ENCODE measurements at places on chromosomes 16 and 17. TPM values are rescaled to one million over a fixed set of nuclear protein-coding genes. Genes with fewer than 3 reads are reported as not detected.

Gene GAST
- polyA plus RNA-seq: not detected

DNA sequence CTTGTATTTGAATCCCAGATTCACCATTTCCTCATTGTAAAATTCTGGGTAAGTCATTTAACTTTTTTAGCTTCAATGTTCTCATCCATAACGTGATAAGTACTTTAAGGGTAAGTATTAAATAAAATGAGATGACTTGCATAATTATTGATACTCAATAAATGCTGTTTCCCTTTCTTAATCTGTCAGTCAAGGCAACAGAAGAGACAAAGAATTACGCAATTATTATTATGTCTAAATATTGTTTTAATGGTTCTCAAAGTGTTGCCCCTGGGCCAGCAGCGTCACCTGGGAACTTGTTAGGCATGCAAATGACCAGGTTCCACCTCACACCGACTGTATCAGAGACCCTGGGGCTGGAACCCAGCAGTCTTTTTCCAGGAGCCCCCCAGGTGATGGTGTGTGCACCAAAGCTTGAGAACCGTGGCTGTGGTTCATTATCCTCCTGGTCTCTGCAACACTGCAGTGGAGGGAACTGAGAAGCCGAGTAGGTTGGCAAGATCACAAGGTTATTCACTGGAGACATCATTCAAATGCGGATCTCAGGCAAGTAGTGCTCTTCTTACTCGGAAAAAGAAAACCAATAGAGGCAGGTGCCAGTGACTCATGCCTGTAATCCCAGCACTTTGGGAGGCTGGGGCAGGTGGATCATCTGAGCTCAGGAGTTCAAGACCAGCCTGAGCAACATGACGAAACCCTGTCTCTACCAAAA lies 43.5 kb downstream of the LYRM9 start:
- no peaks in the 10 kb centered on the region for H3K27me3 ChIP-seq
- no peak overlapping the region for H3K27ac ChIP-seq
- peaks cover 3% of the 10 kb centered on the region for H3K4me1 ChIP-seq
- no peaks in the 10 kb centered on the region for H3K36me3 ChIP-seq

Gene PITPNM3
- polyA plus RNA-seq: 0.22 TPM

Gene TRIM47
- 24.9 TPM for polyA plus RNA-seq

DNA sequence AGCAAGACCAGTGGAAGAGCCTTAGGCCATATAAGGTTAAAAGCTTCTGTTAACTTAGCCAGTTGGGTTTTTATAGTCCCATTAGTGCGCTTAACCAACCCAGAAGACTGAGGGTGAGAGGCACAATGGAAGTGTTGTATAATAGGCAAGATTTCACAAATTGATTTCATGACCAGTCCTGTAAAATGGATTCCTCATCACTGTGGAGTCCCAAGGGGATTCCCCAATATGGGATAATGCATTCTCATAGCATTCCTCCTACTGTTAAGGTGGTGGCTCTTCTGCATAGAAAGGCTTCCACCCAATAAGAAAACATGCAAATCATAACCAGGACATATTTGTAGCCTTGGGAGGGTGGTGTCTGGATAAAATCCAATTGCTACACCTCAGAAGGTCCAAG lies 22.1 kb upstream of the B4GALNT2 start:
- no peak for DNase-seq
- peaks cover 21% of the 10 kb centered on the region for H3K4me1 ChIP-seq
- no peak overlapping the region for H3K27ac ChIP-seq
- no peaks in the 10 kb centered on the region for H3K36me3 ChIP-seq

DNA sequence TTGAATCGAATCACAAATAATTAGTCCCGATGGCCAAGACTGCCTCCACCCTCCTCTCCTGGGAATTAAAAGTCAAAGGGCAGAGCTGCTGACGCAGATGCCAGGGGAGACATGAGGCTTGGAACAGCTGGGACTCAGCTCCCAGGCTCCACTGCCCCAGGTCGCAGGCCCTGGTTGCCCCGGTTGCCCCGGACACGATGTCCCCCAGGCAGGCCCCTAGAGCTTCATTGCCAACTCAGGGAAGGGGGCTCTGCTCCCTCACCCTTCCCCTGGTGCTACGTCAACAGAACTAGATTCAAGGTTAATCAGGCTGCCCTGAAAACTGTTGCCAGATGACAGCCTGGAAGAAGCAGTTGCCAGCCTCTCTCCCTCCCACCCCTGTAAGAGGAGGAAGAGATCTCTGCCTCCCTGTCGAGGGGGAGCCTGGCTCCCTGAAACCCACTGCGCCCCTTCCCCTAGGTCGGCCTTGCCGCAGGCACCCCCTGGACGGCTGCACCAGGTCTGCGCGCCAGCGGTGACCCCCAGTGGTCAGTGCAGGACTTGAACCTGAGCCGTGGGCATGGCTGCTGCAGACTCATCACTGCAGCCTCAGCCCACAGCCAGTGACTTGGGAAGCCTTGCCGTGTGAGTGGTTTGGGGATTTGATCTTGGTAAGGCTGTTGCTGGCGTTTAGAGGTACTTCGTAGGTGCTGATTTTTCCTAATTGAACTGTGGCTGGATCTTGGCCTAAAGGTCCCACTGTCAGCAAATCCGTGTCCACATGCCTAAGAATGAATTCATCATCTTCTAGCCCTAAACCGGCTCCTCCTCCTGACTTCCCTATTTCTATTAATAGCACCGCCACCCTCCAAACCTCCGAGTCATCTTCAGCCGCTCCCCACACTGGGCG lies 84.1 kb upstream of the TOB1 start:
- no peaks in the 10 kb centered on the region for H3K36me3 ChIP-seq
- peak overlapping the region; percentile 96 for H3K27ac ChIP-seq
- H3K4me1 ChIP-seq: peaks cover 4% of the 10 kb centered on the region
- no peaks in the 10 kb centered on the region for H3K27me3 ChIP-seq
- peak; percentile 99 for DNase-seq

DNA sequence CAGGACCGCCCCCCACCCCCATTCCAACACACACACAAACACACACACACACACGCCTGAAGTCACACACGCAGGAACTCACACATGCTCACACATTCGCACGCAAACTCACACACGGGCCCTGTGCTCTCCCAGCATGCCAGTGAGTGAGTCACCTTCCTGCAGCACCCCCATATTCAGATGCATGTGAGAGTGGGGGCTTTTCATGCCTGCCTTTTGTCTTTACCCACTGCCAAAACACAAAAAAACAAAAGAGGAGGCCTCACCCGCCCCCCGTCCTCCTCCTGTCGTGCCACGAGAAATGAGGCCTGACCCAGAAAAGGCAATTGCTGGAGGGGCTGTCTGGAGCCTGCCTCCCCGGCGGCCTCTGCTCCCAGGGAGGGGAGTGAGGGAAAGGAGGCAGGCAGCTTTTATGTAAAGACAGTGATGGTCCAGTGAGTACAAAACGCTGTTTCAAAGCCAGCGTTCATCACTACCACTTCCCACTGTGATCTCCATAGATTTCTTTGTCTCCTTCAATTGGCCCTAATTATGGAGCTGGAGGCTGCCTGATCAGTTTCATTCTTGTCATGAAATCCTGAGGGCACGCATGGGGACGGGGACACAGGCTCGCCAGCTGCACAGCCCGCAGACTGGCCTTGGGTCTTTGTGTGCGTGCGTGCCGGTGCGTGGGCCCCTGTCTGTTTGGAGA lies 29.5 kb upstream of the GSE1 start:
- no peak overlapping the region for H3K4me3 ChIP-seq
- peak overlapping the region; percentile 53 for H3K27ac ChIP-seq
- peaks cover 3% of the 10 kb centered on the region for H3K4me1 ChIP-seq

DNA sequence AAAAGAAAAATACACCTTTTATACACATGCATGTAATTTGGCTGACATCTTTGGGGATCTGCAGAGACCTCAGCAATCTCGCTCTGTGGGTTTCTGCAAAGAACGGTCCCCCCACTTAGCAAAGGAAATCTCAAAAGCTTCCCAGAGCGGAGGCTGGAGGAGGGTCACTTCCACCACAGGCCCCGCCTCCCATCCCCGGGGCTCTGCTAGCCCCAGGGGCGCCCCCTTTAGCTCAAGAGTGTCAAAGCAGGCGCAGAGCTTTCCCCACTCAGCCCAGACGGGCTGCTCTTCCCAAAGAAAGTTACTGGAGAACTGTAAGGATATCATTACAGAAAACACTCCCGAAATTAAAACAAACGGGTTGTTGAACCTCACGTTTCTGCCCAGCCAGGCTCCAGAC lies 11.4 kb downstream of the SLC13A5 start:
- H3K27ac ChIP-seq: no peak overlapping the region
- DNase-seq: no peak
- H3K4me1 ChIP-seq: no peaks in the 10 kb centered on the region
- H3K27me3 ChIP-seq: no peaks in the 10 kb centered on the region
- no peaks in the 10 kb centered on the region for H3K36me3 ChIP-seq

Data from small intestine (tissue), 16 donors.